ENCODE measurements at places on chromosomes 5 and 9. TPM values are rescaled to one million over a fixed set of nuclear protein-coding genes. Genes with fewer than 3 reads are reported as not detected.

GRCh38 chr9:113219969-113220368, 1.1 kb downstream of the FKBP15 start:
- peak; percentile 88 for DNase-seq

GRCh38 chr5:176908675-176909368, 9.7 kb upstream of the HK3 start:
- no peak for DNase-seq

- no peak for DNase-seq
Observed at GRCh38 chr9:107249665-107250285, 33.3 kb upstream of the RAD23B start.

DNA sequence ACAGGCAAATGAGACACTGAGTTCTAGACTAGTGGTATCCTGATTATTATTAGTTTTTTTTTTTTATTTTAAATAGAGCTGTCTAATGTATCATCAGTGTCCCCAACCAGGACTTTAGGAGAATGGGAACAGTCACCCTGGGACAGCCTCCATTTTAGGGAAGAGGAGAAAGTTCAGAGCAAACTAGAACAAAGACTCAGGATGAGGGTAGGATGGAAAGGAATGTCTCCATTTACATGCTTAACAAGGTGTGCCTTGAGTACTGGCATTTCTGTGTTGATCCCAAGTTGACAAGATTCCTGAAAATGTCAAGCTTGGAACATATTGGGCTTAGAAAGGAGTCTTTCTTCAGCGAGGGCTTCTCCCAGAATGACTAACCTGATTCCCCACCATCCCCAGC, 223.5 kb downstream of the ARRDC3 start:
- DNase-seq: no peak

DNA sequence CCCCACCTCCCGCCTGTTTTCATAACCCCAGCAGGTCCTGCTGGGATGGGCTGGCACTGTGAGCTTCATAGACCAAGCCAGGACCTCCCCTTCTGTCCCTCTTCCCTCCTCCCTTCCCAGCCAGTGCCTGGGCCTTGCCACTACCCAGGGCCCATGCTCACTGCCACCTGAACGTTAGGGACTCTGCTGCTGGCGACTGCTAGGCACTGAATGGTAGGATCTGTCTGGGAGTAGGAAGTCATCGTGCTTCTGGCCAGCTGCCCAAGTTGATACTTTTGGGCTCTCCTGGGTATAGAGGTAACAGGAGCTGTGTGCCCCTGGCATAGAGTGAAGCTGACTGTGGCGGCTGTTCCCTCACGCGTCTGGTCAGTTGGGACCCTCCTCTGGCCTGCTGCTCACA, 8.4 kb downstream of the TRIM41 start:
- no peak for DNase-seq

TRIP13 gene
- 8.5 TPM for total RNA-seq

C7 gene
- not detected for total RNA-seq

All from astrocyte (in vitro differentiated cells and primary cell).